Activated CD4-positive, alpha-beta T cell treated with anti-CD3 and anti-CD28 coated beads, Interleukin-2, amount 10 ng/mL, durations not matched to agents 24 days and 14 days (primary cell): ENCODE measurements at places on chromosomes 3 and 15. TPM values are rescaled to one million over a fixed set of nuclear protein-coding genes. Genes with fewer than 3 reads are reported as not detected.
A peak's percentile ranks its signal among the peaks of the same experiment; 100 is the strongest.

The SNX4 gene
- total RNA-seq = 44.4 and 45.3 TPM in 2 replicates

DNA sequence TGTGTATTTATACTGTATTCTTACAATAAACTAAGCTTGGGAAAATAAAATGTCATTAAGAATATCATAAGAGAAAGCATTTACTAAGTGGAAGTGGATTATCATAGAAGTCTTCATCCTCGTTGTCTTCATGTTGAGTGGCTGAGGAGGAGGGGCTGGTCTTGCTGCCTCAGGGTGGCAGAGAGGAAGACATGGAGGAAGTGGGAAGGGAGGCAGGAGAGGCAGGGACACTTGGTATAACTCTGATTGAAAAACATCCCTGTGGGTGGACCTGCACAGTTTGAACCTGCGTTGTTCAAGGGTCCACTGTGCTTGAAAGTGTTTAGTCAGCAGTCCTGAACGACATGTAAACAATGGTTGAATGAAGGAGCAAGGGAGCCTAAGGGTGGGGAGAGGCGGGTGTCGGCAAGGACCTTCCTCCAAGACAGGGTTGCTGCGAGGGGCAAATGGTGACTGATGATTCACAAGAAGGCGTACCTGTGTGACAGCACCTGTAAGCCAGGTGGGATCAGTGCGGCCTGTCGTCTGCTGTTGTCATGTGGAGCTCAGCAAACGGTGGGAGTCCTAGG, 103.8 kb upstream of the KLF13 start:
- DNase-seq = no peak
- peaks cover 6% of the 10 kb centered on the region for H3K27me3 ChIP-seq
- H3K4me3 ChIP-seq = no peak overlapping the region
- H3K4me1 ChIP-seq = peaks cover 24% of the 10 kb centered on the region
- H3K36me3 ChIP-seq = no peaks in the 10 kb centered on the region

- H3K4me3 ChIP-seq = peak overlapping the region; percentile 75
- H3K36me3 ChIP-seq = no peaks in the 10 kb centered on the region
- peaks cover 46% of the 10 kb centered on the region for H3K27me3 ChIP-seq
- no peak overlapping the region for H3K27ac ChIP-seq
- H3K4me1 ChIP-seq = peaks cover 5% of the 10 kb centered on the region
Measured at GRCh38 chr3:134374791-134375581, 739 bp upstream of the AMOTL2 start.

DNA sequence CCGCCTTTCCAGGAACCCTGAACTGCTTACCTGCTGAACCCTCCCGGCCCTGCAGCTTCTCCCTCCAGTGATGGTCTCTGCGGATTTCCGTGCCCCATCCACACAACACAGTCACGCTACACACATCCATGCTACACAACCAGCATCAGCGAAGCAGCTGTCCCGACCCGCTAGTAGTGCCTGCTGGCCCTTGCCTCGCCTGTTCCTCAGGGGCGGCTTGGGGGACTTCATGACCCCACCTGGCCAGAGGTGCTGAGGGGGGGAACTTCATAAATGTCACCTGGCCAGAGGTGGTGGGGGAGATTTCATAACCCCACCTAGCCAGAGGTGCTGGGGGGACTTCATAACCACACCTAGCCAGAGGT, 530 bp upstream of the TUBGCP5 start:
- no peaks in the 10 kb centered on the region for H3K27me3 ChIP-seq
- peaks cover 12% of the 10 kb centered on the region for H3K36me3 ChIP-seq
- no peak for DNase-seq
- peak overlapping the region; percentile 91 for H3K4me3 ChIP-seq
- peaks cover 23% of the 10 kb centered on the region for H3K4me1 ChIP-seq
- H3K27ac ChIP-seq = peak overlapping the region; percentile 89

The LEKR1 gene
- total RNA-seq = 0.14 and 0.24 TPM in 2 replicates

DNA sequence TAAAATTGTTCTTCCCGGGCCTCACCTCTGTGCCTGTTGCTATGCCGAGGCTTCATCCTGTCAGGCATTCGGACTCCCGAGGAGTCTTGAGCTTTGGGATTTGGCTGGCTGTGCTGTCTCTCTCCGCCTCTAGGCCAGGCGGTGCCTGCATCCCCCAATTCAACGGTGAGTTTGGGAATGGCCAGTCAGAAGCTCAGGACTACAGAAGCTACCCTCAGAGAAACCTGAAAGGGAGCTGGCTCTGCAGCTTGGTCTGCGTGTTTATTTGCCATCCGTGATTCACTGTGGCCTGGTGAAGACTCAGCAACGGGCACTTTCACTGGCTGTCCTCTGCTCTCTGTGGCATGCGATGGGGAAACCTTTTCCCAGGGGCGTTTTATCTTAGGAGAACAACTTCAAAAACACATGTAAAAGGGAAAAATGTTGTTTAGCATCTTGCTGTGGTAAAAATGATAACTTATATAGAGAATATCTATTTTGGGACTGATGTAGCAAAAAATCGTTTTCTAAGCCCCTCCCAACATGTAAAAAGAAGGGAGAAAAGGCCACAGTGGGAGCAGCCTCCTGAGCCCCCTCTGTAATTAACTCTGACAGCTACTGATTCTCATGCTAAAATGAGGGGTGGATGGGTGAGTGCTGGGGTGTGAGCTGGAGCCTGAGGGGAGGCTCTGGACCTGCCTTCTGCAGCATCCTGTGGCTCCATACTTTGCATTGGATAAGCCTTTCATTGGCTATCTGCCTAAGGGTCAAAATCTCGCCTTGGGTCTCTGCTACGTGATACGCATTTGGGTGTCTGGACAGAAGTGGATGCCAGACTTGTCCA, 103.4 kb upstream of the KLHL25 start:
- no peak for DNase-seq
- H3K36me3 ChIP-seq = no peaks in the 10 kb centered on the region
- peaks cover 4% of the 10 kb centered on the region for H3K27me3 ChIP-seq

- H3K27me3 ChIP-seq = no peaks in the 10 kb centered on the region
- peak overlapping the region; percentile 84 for H3K27ac ChIP-seq
- peaks cover 31% of the 10 kb centered on the region for H3K4me1 ChIP-seq
- DNase-seq = peak; percentile 61
Measured at GRCh38 chr3:52982839-52983238, 63.0 kb downstream of the SFMBT1 start.

DNA sequence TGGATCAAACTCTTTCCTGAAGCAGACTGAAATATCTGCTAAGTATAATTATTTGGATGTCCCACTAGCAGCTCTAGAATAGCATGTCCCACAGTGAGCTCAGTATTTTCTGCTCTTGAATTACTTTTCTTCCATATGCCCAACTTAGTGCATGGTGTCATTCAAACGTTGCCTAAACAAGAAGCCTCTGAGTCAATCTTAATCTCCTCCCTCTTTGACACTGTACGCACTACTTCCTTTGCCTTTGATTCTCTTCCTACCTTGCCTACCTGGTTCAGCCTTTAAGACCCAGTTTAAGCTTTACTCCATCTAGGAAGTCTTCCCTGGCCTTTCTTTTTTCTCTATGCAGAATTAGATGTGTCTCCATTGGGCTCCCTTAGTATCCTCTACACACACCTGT, 54.5 kb downstream of the SEC22A start:
- peaks cover 1% of the 10 kb centered on the region for H3K4me1 ChIP-seq
- no peak overlapping the region for H3K27ac ChIP-seq
- no peaks in the 10 kb centered on the region for H3K27me3 ChIP-seq
- no peak overlapping the region for H3K4me3 ChIP-seq

- H3K27me3 ChIP-seq = no peaks in the 10 kb centered on the region
- H3K36me3 ChIP-seq = no peaks in the 10 kb centered on the region
- H3K4me3 ChIP-seq = no peak overlapping the region
- H3K27ac ChIP-seq = no peak overlapping the region
- H3K4me1 ChIP-seq = no peaks in the 10 kb centered on the region
Measured at GRCh38 chr15:79539401-79539800, 107.3 kb downstream of the MINAR1 start.

GRCh38 chr3:186002884-186003472, 65.2 kb upstream of the TRA2B start:
- no peak for DNase-seq
- H3K4me1 ChIP-seq = no peaks in the 10 kb centered on the region
- H3K27ac ChIP-seq = no peak overlapping the region

- peak overlapping the region; percentile 53 for H3K4me3 ChIP-seq
- H3K36me3 ChIP-seq = peaks cover 57% of the 10 kb centered on the region
- peak overlapping the region; percentile 86 for H3K27ac ChIP-seq
- peaks cover 81% of the 10 kb centered on the region for H3K4me1 ChIP-seq
- peaks cover 2% of the 10 kb centered on the region for H3K27me3 ChIP-seq
Measured at GRCh38 chr15:77010312-77010686, 15.4 kb downstream of the PSTPIP1 start.

- no peak for DNase-seq
- H3K27ac ChIP-seq = no peak overlapping the region
- peaks cover 1% of the 10 kb centered on the region for H3K36me3 ChIP-seq
- H3K27me3 ChIP-seq = peaks cover 19% of the 10 kb centered on the region
- no peak overlapping the region for H3K4me3 ChIP-seq
- peaks cover 23% of the 10 kb centered on the region for H3K4me1 ChIP-seq
Measured at GRCh38 chr15:43126356-43126755, 7.0 kb upstream of the TMEM62 start.

The SLCO3A1 gene
- 13.4 and 16.3 TPM in 2 replicates for total RNA-seq

The CP gene
- total RNA-seq = not detected in 2 replicates

- no peaks in the 10 kb centered on the region for H3K36me3 ChIP-seq
- no peaks in the 10 kb centered on the region for H3K27me3 ChIP-seq
- no peak for DNase-seq
- no peak overlapping the region for H3K27ac ChIP-seq
- H3K4me3 ChIP-seq = no peak overlapping the region
- no peaks in the 10 kb centered on the region for H3K4me1 ChIP-seq
Measured at GRCh38 chr3:435161-435560, 238.6 kb downstream of the CHL1 start.

DNA sequence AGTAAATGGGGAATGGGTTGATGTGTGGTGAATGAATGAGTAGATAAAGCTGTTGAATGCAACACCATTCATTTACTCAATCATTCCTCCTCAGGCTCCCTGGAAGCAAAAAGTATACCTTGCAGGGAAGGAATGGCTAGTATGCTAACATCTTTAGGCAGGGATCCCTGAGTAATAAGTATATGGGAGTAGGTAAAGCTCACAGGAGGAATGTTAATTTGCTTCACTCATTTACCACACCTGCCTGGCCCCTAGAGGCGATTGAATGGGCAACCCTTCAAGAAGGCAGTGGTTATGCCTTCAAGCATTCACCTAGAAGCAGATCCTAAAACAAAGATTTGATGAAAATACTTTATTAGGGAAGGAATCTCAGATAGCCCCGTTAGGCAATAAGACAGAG, 208.7 kb upstream of the GADL1 start:
- H3K36me3 ChIP-seq = no peaks in the 10 kb centered on the region
- no peak overlapping the region for H3K27ac ChIP-seq
- H3K4me1 ChIP-seq = peaks cover 39% of the 10 kb centered on the region
- no peaks in the 10 kb centered on the region for H3K27me3 ChIP-seq
- DNase-seq = no peak
- H3K4me3 ChIP-seq = no peak overlapping the region

DNA sequence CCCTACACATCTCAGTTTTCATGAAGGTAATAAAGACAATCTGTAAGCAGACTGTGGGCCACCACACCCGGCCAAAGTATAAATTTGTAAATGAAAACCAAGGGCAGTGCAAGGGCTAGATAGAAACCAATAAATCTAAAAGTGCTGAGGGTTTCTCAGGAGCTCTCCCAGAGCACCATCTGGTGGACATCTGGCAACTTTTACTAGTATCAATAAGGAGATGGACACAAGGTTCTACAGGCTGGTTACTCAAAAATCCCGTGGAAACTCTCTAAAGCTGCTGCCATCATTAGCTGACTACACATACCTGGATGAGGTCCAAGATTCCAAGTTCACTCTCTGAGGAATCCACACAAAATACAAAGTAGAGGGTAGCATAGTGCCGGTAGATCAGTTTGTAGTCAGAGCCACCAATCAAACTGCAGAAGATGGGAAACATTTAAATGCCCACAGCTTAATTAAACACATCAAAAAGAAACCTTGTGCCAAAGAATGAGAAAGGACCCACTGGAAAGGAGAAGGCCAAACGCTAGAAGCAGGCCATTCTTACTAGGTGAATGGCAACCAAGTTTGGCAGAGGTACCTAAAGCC, 5.5 kb downstream of the AP3S2 start:
- no peaks in the 10 kb centered on the region for H3K27me3 ChIP-seq
- no peak overlapping the region for H3K4me3 ChIP-seq
- no peak overlapping the region for H3K27ac ChIP-seq
- DNase-seq = no peak
- peaks cover 29% of the 10 kb centered on the region for H3K36me3 ChIP-seq

- H3K27me3 ChIP-seq = peaks cover 72% of the 10 kb centered on the region
- H3K4me1 ChIP-seq = peaks cover 15% of the 10 kb centered on the region
- H3K36me3 ChIP-seq = no peaks in the 10 kb centered on the region
- no peak for DNase-seq
- H3K4me3 ChIP-seq = peak overlapping the region; percentile 51
Measured at GRCh38 chr3:194072097-194072428, 63.9 kb upstream of the HES1 start.

The NTRK3 gene
- total RNA-seq = 0.37 and 1.6 TPM in 2 replicates

The ADAMTS17 gene
- total RNA-seq = 0.47 and 1.1 TPM in 2 replicates

DNA sequence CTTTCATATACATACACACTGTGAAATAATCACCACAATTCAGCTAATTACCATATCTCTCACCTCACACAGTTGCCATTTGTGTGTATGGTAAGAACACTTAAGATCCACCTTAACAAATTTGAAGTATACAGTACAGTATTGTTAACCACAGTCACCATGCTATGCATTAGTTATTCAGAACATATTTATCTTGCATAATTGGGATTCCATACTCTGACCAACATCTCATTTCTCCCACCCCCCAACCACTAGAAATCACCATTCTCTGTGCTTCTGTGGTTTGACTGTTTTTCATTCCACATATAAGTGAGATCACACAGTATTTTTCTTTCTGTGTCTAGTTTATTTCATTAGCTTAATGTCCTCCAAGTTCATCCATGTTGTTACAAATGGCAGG, 247.7 kb upstream of the CTNNB1 start:
- H3K27me3 ChIP-seq = peaks cover 1% of the 10 kb centered on the region
- H3K36me3 ChIP-seq = no peaks in the 10 kb centered on the region
- no peak overlapping the region for H3K27ac ChIP-seq
- no peak overlapping the region for H3K4me3 ChIP-seq
- DNase-seq = no peak
- H3K4me1 ChIP-seq = no peaks in the 10 kb centered on the region

GRCh38 chr3:38950581-38950980, 101.2 kb downstream of the SCN11A start:
- no peaks in the 10 kb centered on the region for H3K36me3 ChIP-seq
- H3K27ac ChIP-seq = no peak overlapping the region
- DNase-seq = no peak

DNA sequence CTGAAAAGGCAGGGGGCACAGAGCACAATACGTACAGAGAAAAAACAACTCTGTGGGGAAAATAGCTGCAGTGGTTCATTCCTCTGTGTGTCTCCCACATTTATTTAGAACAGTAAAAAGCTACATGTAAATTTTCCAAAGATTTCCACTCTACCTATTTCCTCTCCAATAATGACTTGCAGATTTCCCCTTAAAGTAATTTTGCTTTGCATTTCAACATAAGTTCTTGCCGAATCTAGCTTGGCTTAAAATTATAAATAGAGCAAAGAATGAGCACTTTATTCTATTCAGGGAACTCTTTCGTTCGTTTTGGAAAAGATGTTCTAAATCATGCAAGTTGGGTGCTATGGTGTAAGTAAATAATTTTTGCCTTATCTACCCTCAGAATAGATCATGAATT, 58.2 kb upstream of the NR2E3 start:
- no peak overlapping the region for H3K4me3 ChIP-seq
- no peaks in the 10 kb centered on the region for H3K4me1 ChIP-seq
- no peak overlapping the region for H3K27ac ChIP-seq
- no peaks in the 10 kb centered on the region for H3K36me3 ChIP-seq
- no peak for DNase-seq
